Small intestine (tissue), 16 donors: ENCODE measurements at places on chromosomes 4 and X. TPM values are rescaled to one million over a fixed set of nuclear protein-coding genes. Genes with fewer than 3 reads are reported as not detected.

- no peak for DNase-seq
- H3K27me3 ChIP-seq = no peaks in the 10 kb centered on the region
- no peaks in the 10 kb centered on the region for H3K4me1 ChIP-seq
- no peak overlapping the region for H3K4me3 ChIP-seq
These were observed 98.3 kb downstream of the RAPGEF2 start for GRCh38 chr4:159201168-159201567.

DNA sequence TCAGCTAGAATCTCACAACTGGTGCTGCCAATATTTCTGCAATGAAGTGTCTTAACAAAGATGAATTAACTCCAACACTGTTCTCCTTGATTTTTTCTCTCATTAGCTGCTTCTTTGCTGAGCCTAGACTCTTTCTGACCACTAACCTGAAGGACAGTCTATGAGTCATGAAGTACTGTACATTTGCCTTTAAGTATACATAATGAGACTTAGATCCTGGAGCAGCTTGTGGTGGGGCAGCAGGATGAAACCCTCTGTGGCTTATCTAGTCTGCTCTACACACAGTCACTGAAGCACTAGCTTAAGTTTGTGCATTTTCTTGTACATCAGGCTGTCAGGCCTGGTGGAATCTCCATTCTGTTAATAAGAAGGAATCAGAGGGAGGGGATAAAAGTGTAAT lies 307.4 kb upstream of the SMIM31 start:
- H3K27ac ChIP-seq = no peak overlapping the region
- no peak overlapping the region for H3K4me3 ChIP-seq
- H3K36me3 ChIP-seq = no peaks in the 10 kb centered on the region

DNA sequence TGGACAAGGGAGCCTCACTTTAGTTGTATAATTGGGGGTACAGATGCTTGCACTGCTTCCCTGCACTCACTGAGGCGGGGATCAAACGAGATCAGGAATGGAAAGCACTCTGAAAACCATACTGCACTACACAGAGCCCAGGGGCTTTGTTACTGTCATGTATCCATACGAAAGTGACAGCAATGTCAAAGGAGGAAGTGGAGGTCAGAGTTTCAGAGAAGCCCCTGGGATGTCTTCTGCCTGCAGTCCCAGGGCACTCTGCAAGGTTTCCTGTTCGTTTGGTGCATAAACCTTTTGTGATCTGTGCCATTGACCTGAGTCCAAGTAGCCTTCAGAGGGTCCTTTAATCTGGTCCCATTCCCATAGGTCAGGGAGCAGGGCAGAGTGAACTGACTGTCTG lies 31.2 kb downstream of the RNF175 start:
- H3K36me3 ChIP-seq = no peaks in the 10 kb centered on the region
- DNase-seq = no peak
- no peak overlapping the region for H3K27ac ChIP-seq
- H3K4me3 ChIP-seq = no peak overlapping the region

GRCh38 chrX:86455495-86455894 lies 307.2 kb downstream of the DACH2 start:
- DNase-seq = no peak
- H3K27ac ChIP-seq = no peak overlapping the region
- no peak overlapping the region for H3K4me3 ChIP-seq
- no peaks in the 10 kb centered on the region for H3K4me1 ChIP-seq

Gene PPEF1
- 0.10 TPM for polyA plus RNA-seq

Gene IL2RG
- 30.0 TPM for polyA plus RNA-seq
